ENCODE measurements at places on chromosomes 13 and 19. TPM values are rescaled to one million over a fixed set of nuclear protein-coding genes. Genes with fewer than 3 reads are reported as not detected.

CEACAM3 gene
- total RNA-seq: 0.99 TPM

MARK4 gene
- 6.0 TPM for total RNA-seq

RNF113B gene
- total RNA-seq: not detected

CD79A gene
- 31.4 TPM for total RNA-seq

ZNF234 gene
- total RNA-seq: 7.2 TPM

DKKL1 gene
- total RNA-seq: 0.14 TPM

LGALS4 gene
- total RNA-seq: 1.1 TPM

TGFB1 gene
- 5.0 TPM for total RNA-seq

GRCh38 chr19:7916955-7917266 is 2.3 kb downstream of the TGFBR3L start:
- no peak for DNase-seq

DNA sequence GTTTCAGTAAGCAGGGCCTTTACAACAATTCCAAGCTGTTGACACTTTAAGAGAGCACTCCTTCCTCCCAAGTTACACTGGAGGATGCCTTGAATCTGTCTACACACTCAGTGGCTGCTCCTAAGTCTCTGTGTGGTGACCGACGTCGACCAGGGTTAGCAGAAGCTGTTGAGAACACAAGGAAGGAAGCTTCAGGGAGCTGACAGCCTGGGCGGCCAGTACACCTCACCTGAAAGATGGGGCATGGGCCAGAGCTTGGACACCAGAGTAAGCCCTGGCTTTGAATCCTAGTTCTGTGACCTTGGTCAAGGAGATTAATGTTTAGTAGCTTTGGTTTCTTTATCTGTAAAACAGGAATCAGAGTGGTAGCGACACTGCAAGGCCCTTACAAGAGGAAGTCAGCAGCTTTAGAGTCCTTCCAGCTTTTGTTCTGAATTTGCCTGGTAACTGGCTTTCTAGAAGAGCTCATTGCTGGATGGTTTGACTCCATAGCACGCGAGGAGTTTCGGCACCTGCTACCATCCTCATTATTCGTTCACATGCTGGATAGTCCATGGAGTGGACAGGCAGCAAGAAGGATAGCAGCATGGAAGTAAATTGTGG is 214.2 kb downstream of the FGF9 start:
- no peak for DNase-seq

DNA sequence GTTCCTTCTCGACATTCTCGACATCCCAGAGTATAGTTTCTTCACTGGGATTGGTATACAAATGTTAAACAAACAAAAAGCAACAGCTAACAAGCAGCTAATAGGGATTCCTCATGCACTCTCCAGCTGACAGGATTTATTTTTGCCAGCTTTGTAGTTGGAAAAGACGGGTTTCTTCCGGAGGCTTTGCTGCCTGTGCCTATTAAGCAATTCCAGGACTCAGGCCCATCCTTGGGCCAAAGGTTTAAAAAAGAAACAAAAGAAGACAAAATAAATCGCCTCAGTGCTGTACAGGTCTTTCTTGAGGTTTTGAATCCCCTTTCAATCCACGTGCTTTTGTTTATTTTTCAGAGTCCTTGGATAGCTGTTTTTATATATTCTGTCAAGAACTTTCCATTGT is 1414.5 kb upstream of the PCDH9 start:
- DNase-seq: no peak

DNA sequence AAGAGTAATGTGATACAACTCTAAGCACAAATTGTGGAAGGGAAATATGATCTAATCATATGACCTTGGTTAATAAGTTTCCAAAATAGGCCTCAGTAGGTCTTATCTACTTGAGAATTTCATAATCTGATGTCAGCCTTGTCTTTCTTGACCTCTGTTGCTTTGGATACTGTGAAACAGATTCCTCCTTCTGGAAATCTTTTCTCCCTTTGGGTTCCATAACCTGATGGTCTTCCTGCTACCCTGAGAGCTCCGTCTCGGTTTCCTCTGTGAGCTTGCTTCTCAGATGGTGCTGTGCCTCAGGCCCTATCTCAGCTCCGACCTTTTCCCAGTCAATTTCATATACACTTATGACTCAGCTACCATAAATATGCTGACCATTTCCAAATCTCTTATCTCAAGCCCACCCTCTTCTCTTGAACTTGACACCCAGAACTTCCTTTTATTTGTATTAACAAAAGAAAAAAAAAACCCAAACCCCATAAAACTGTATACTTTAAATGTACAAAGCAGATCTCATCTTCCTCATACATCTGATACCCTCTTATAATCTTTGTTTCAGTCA is 6.4 kb upstream of the SLC46A3 start:
- no peak for DNase-seq

DNA sequence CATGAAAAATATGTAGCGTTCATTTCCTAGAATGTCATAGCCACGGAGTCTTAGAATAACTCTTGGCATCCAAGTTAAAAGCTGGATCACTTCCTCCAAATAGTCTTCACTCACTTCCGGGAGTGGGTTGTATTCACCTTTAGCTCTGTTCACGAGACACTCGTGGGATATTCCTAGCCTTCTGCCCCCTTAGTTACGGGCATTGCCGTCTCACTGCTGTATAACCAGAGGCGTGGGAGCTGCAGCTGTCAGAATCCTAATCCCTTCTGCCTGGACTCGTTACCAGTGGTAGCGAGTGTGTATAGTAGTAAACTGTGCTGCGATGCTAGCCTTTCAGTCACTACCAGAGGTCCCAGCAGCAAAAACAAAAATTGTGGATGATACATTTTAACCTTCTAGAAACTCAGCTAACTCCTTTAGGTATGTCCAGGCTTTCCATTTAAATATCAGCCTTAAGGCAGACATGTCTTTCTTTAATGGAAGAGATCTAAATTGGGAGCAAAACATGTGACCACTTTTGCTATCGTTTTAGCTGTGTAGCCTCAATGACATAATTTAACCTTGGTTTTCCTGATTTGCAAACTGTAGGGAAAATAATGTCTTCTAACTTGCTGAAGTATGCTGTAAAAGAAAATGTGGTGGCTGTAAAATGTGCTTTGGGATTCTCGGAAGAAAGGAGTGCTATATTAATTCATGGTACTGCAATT is 34.1 kb downstream of the ERCC5 start:
- no peak for DNase-seq

Data from thymus (tissue), 14 donors.